ENCODE measurements at places on chromosomes 4 and X. TPM values are rescaled to one million over a fixed set of nuclear protein-coding genes. Genes with fewer than 3 reads are reported as not detected.

GRCh38 chrX:124209792-124210576, 122.5 kb upstream of the TEX13D start:
- ATAC-seq = no peak

- no peak for ATAC-seq
Measured at GRCh38 chrX:74133156-74133796, 170.7 kb upstream of the ZCCHC13 start.

- ATAC-seq = no peak
Measured at GRCh38 chr4:128863312-128864075, 54.0 kb downstream of the JADE1 start.

DNA sequence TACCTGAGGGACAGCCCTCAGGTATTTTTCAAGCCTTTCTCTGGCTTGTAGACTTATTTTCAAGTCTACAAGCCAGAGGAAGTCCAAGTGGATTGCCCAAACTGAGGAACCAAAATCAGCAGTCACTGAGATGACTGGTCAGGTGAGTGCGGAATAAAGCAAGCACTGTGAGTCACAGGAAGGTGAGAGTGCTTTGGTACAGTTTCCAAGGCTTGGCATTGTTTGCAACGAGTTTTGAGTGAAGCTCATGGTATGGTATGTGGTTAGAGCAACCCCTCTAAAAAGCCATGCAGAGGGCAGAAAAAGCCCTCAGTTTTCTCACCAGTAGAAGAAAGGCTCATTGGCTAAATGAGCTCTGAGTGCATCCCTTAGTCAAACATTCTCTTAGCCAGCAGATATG, 112.8 kb upstream of the EOLA2 start:
- ATAC-seq = no peak

GRCh38 chr4:42673082-42673425, 16.1 kb upstream of the ATP8A1 start:
- peak; percentile 46 for ATAC-seq

DNA sequence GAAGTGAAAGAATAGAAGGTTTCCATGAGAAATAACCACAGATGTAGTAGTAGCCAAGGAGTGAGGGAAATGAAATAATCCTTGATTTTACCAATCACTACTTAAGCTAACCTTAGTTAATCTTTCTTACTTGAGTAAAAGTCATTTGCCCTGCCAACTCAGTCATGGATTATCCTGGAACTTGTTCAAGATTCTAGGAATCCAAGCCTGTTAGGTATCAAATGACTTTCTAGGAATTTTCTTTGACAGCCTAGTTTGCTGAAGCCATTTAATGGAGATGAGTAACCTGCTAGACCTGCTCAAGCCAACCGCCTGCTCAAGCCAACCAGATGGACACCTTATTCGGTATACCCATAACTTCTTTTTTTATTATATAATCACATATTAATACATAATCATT, 180.5 kb downstream of the KLHL13 start:
- ATAC-seq = no peak

DNA sequence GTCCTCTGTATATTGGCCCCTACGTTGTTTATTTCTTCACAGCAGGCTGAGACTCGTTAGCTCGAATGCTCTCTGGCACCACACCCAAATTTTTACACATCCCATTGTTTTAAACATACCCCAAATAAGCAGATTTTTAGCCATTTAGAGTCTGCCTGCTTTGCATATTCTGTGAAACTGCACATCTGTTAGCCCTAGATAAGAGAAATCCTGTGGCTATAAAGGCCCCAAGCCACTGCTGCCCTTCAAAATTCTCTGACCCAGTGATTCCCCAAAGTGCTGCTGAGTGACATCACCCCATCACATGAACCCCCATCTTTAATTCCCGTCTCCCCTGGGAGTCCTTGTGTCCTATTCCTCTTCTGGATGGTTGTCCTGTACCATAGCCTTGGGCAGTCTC, 20.8 kb downstream of the TEX13C start:
- no peak for ATAC-seq

The CHRNA9 gene
- total RNA-seq = not detected

The SMS gene
- total RNA-seq = 102 TPM
